ENCODE measurements at places on chromosomes 4 and X.

GRCh38 chr4:145791988-145792387, 112.0 kb downstream of the C4orf51 start:
- DNase-seq: no peak

DNA sequence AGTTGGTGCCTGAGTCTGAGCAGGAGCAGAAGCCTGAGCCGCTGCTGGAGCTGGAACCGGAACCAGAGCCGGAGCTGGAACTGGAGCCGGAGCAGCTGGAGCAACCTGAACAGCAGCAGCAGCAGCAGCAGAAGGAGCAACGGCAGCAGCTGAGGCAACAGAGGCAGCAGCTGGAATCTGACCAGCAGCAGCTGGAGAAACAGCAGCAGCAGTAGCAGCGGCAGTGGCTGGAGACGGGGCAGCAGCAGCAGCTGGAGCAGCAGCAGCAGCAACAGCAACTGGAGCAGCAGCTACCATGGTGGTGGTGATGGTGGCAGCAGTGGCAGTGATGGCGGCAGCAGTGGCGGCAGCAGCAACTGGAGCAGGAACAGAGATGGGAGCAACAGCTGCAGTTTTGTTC, 61.5 kb downstream of the AMOT start:
- DNase-seq: no peak

GRCh38 chr4:156439576-156440200, 486.0 kb upstream of the CTSO start:
- no peak for DNase-seq

DNA sequence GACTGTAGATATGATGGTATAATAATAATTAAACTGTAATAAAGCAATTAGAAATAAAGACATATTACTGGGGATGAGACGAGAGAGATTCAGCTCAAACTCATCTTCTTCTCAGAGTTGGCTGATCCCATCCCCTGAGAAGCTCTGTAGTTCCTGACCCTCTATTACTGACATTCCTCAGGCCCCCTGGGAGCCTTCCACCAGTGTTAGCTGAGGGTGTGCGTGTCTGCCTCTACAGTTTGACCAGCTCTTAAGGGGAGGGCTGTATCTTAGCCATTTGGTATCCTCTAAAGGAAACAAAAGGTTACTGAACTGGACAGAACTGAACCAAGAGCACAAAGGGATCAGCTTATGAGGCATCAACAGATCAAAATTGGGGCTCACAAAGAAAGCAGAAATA, 11.2 kb downstream of the FHDC1 start:
- no peak for DNase-seq

DNA sequence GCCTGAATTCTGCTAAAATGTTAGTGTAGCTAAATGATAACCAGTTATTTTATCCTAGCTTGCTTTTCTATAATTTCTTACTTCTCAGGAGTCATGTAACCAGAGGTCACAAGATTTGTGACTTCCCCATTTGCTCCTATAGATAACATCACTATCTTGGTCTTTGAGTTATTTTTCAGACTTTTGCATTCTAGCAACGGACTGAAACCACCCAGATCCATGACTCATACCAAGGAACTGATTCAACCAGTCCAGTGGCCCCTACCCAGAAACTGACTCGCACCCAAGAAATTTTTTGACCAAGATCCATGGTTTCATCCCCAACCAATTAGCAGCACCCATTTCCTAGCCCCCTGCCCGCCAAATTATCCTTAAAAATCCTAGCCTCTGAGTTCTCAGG, 50.0 kb downstream of the IQCM start:
- DNase-seq: no peak

Measured in stimulated activated CD4-positive, alpha-beta T cell treated with anti-CD3 and anti-CD28 coated beads, Interleukin-1b, Interleukin-23, amount 100 ng/mL, for 24 hours (primary cell).